ENCODE measurements at places on chromosomes 2 and 18. TPM values are rescaled to one million over a fixed set of nuclear protein-coding genes. Genes with fewer than 3 reads are reported as not detected.

IL36B gene
- total RNA-seq: not detected

TUBA3D gene
- not detected for total RNA-seq

CD28 gene
- total RNA-seq: not detected

ANKAR gene
- 1.0 TPM for total RNA-seq

PAIP2B gene
- 0.36 TPM for total RNA-seq

CHRNA1 gene
- total RNA-seq: not detected

C2orf81 gene
- 4.4 TPM for total RNA-seq

CABYR gene
- total RNA-seq: 11.7 TPM

CNGA3 gene
- not detected for total RNA-seq

SERPINB12 gene
- total RNA-seq: not detected

PAX3 gene
- total RNA-seq: not detected

RFTN2 gene
- total RNA-seq: not detected

MOCOS gene
- 3.8 TPM for total RNA-seq

MBP gene
- 29.2 TPM for total RNA-seq

CIB4 gene
- 0.16 TPM for total RNA-seq

CNRIP1 gene
- total RNA-seq: 2.9 TPM

HOXD4 gene
- 0.55 TPM for total RNA-seq

STON1 gene
- total RNA-seq: 0.34 TPM

EPG5 gene
- 5.6 TPM for total RNA-seq

KIAA2012 gene
- not detected for total RNA-seq

ELOA2 gene
- total RNA-seq: not detected

MLPH gene
- total RNA-seq: 256 TPM

NT5C1B gene
- not detected for total RNA-seq

COL3A1 gene
- total RNA-seq: 0.25 TPM

KLHL30 gene
- 0.11 TPM for total RNA-seq
